ENCODE measurements at places on chromosomes 7 and 10.

GRCh38 chr10:98638920-98639319 is 192.2 kb upstream of the HPS1 start:
- no peak for DNase-seq

DNA sequence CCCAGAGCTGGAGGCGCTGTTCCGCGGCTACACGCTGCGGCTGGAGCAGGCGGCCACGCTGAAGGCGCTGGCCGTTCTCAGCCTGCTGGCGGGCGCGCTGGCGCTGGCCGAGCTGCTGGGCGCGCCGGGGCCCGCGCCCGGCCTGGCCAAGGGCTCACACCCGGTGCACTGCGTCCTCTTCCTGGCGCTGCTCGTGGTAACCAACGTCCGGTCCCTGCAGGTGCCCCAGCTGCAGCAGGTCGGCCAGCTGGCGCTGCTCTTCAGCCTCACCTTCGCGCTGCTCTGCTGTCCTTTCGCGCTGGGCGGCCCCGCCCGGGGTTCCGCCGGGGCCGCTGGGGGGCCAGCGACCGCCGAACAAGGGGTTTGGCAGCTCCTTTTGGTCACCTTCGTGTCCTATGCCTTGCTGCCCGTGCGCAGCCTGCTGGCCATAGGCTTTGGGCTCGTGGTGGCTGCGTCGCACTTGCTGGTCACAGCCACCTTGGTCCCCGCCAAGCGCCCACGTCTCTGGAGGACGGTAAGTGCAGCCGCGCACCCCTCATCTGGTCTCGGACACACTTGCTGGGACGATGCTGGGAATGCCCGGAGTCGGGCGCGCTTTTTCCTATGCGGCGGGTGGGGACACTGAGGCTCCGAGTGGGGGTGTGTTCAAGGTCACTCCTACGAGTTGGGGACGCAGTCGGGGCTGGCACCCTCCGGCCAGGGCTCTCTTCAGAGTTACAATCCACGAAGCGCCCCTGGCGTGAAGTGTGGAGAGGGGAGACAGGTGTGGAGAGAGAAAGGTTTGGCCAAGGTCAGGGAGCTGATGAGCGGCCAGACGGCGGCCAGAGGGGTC is 717 bp downstream of the ADCY1 start:
- DNase-seq: peak; percentile 85

DNA sequence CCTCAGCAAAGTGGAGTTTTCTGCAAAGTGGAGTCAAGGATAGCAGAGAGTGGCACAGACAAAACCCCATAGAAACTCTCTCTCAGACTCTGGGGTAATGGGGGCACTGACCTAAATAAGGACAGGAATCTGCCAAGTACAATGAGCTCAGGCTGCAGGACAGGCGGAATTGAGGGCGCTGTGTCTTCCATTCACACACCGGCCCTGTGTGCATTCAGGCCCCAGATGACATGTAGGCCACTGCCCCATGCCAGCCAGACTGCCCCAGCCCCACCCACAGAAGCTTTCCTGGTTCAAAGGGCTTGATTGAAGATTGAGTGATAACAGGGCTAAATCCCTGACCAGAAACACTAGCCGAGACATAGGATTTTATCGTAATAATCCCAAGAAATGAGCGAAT is 52.7 kb downstream of the EEPD1 start:
- no peak for DNase-seq

DNA sequence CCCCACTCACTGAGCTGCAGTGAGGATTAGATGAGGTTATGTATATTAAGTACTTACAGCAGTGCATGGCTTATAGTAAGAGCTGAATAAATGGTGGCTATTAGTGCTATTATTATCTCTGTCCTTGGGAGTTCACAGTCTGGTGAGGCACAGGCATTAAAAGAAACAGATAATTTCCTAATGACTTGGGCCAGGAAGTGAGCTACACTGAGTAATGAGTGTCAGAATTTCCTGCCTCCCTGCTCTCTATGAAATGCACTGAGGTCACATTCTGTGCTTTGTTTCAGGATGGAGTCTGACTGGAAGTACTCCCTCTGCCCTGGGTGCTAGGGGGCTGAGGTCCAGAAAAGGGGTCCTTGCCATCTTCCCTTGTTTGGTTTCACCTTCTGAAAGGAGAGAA is 48.7 kb upstream of the LOXL4 start:
- DNase-seq: no peak

DNA sequence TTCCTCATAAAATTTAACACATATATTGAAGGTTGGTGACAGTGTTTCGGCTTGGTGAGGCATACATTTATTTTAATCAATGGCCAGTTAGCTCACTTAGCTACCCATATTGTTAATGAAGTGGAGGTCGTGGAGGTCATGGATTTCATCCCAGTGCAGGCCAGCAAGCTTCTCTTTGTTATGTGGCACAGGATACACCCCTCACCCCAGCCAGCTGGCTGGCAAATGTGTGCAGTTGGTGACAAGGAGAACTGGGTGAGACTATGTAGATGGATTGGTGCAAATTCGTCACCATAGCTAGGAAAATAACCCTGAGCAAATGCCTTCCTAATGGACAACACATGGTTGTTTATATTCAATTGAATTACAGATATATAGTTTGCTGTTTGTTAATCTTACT is 50.5 kb upstream of the FOXP2 start:
- no peak for DNase-seq

DNA sequence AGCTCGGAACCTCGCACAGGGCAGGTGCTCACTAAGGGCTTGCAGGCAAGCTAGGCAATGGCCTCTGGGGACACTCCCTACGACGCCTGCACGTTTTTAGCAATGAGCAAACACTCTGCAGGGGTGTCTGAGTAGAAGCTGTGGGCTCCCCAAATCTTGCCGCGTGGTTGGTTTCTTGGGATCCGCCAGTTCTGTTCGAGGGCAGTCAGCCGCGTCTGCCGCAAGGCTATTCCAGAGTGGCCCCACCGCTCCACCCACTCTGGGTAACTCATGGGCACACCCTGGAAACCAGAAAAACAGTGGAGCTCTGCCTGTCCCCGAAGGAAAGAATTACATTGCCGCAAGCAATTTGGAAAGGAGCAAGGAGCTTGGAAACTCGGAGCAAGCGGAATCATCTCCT is 189.3 kb upstream of the LYZL2 start:
- no peak for DNase-seq

DNA sequence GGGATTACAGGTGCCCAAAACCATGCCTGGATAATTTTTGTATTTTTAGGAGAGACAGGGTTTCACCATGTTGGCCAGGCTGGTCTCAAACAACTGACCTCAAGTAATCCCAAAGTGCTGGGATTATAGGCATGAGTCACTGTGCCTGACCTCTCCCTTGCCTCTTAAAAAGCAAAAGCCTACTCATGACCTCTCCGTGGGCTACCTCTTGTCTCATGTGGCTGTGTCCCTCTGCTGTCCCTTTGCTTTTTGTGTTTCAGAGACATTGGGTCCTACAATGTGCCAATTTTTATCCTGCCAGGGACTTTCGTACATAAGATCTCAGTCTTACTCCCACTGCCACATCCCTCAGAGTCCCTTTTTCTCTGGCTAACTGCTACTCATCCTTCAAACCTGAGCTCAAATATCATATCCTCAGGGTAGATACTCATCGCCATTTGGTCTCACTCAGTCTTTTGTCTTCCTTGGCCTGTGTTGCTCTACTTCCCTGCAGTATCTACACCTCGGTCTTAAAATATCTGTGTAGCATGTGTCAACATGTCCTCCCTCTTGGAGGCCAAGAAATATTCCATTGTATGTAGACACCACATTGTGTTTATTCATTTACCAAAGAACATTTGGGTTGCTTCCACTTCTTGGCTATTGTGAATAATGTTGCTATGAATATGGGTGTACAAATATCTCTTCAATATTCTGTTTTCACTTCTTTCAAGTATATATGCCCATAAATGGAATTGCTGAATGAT is 465.0 kb upstream of the KLF6 start:
- no peak for DNase-seq

DNA sequence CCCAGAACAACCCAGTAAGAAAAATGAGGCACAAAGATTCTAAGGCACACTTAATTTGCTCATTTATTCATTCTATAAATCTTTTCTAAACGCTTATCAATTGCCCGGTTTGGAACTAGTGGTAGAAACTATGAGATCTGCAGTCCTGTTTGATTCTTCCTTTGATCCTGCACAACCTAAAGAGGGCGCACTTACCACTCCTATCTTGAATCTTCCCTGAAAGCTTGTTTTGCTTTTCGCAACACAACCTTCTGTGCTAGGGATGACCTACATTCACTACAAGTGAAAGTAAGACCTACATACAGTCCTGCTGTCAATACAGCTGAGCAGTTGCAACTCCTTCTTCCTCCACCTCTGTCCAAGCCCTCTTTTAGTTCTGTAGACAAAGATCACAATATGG is 12.6 kb upstream of the ARL4A start:
- DNase-seq: no peak

DNA sequence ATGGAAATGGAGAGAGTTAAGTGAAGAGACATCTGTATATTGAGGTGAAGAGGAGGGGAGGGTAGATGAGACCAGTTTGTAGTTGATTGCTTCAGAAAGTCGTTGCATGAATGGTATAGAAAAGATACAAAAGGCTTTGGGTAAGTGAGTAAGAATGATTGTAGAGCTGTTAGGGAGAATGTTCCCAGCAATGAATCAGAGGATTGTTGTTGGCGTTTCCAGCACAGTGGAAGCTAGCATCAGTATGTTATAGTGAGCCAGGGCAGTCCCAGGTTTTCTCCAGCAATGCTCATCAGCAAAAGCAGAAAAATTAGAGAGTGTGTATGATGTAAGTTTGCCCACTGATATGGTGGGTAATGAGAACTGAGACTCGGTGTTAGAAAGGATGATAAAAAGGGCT is 15.4 kb upstream of the CDK6 start:
- DNase-seq: no peak

DNA sequence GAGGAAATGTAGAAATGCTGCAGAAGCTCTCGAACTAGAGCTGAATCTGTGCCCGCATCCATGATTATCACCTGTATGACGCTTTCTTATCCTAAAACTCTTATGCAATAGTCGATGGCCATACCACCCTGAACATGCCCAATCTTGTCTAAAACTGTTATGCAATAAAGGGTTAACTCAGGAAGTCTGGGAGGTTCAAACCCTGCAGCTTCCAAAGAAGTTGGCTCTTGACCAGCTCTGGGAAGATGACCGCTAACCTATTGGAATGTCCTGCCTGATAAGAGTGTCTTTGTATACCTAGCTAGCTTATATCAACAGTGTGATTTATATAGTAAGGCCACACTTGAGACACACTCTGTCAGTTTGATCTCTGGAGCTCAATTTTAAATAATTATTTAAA is 3.4 kb upstream of the C10orf88 start:
- no peak for DNase-seq

- no peak for DNase-seq
Observed at GRCh38 chr10:131117416-131118212, 193.9 kb downstream of the TCERG1L start.

DNA sequence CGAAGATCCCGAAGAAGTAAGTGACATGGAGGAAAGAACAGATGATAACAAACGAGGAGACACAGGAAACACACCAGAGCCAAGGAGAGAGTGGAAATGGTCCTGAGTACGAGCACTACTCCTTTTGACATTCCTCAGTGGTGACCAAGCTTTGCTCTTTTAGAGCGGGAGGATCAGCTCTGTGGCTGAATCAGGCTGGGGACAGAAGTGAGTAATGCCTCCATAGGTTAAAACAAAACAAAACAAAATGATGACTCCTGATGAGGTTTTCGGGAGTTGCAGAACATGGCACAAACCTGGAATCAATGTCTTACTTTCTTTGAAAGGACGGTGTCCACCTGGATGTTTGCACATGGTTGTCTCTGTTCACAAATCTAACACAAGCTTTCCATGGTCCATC is 30.3 kb upstream of the TCF7L2 start:
- peak; percentile 74 for DNase-seq

GRCh38 chr10:104445359-104445758 is 91.7 kb downstream of the CFAP58 start:
- DNase-seq: peak; percentile 80

DNA sequence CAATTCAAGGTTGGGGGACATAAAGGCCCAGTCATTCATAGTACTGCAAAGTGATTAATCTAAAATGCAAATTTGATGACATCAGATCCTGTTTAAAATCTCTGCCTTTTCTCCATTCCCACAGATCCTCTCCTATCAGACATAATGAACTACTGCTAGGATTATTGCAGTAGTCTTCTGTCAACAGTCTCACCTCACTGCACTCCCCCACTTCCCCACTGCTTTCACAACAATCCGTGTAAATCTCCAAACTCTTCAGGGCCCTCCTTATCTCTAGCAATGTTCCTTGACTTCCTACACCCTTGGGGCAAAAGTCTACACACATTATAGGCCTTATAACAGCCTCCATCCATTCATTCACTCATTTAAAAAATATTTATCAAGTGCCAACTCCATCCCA is 112.4 kb downstream of the KBTBD2 start:
- DNase-seq: no peak

DNA sequence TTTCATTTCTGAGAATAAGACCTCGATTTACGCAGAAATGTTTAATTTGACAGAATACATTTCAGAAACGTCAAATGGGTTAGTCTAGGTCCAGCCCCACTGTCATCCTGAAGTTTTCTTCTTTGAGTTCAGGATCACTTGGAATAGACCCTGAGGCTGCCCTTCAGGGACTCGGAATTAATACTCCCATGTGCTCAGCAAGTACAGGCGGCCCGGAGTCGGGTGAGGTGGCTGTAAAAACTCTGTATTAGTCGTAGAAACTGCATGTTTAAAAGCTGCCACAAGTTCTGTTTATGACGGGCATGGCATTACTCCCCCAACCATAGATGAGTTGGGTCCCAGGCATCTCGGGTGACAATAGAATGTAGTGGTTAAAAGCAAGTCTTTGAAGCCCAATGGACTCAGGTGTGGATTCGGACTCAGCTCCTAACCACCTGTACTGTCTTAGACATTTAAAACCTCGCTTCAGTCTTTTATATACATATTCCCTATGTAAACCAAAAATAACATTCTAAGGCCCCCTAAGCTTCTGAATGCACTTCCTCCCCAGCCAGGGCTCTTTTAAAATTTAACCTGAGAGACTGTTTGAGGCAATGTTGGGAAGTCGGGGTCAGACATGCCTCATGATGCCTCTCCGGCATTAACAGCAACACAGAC is 216.3 kb downstream of the ADARB2 start:
- DNase-seq: no peak

DNA sequence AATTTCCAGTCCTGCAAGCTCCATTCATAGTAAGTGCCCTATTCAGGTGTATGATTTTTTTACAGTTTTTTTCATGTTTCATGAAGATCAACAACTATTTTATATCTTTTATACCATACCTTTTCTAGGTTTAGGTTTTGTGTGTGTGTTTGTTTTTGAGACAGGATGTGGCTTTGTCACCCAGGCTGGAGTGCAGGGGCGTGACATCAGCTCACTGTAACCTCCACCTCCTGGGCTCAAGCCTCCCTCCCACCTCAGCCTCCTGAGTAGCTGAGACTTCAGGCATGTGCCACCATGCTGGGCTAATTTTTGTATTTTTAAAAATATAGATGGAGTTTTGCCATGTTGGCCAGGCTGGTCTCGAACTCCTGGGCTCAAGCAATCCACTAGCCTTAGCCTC is 35.0 kb downstream of the ARMH3 start:
- DNase-seq: no peak

- no peak for DNase-seq
Observed at GRCh38 chr7:128867842-128868623, 5.4 kb downstream of the ATP6V1F start.
